Muscle of back (tissue), 13 donors: ENCODE measurements at places on chromosomes 6 and 20. TPM values are rescaled to one million over a fixed set of nuclear protein-coding genes. Genes with fewer than 3 reads are reported as not detected.

GRCh38 chr6:118808793-118809638, 84.9 kb upstream of the ASF1A start:
- no peak for DNase-seq

Gene ELOVL4
- polyA plus RNA-seq = 3.2 TPM

GRCh38 chr20:36720510-36720909, 25.4 kb downstream of the NDRG3 start:
- DNase-seq = no peak

Gene POM121L2
- polyA plus RNA-seq = not detected

GRCh38 chr6:163620670-163621330, 206.3 kb downstream of the QKI start:
- DNase-seq = no peak

Gene BPI
- 1.6 TPM for polyA plus RNA-seq

Gene ZNF337
- polyA plus RNA-seq = 13.0 TPM

- DNase-seq = no peak
Measured at GRCh38 chr6:96687121-96687520, 124.2 kb downstream of the FHL5 start.

Gene ANKEF1
- 1.1 TPM for polyA plus RNA-seq

GRCh38 chr6:159254186-159254585, 85.0 kb downstream of the FNDC1 start:
- no peak for DNase-seq

- DNase-seq = no peak
Measured at GRCh38 chr6:130908188-130908587, 81.0 kb downstream of the SMLR1 start.

- no peak for DNase-seq
Measured at GRCh38 chr20:32017711-32018251, 7.5 kb downstream of the CCM2L start.

Gene CDH4
- polyA plus RNA-seq = 1.1 TPM

DNA sequence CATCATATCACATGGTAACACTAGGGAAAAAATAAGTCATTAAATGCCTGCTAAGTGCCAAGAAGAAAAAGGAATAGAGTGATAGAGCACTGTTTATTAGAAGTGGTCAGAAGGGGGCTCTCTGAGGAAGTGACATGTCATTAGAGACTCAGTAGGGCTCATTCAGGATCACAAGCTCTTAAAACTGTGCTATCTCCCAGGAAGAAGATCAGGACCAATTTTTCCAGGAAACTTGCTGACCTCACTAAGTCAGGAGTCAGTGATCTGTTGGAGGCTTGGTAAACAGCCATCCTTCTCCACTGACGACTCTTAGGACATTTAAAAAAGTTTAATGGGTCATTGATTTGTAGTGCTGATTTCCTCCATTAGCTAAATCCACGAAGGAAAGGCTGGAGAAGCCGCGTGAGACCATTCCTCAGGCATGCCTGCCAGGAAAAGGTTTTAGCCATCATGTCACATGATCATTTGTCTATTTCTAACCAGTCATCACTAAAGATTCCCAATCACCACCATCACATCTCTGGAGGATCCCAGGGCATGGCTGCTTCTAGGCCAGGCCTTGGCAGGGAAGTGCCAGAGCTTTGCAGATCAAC, 5.9 kb upstream of the PTPN1 start:
- no peak for DNase-seq

Gene TMEM200A
- 12.7 TPM for polyA plus RNA-seq

Gene NHLRC1
- 2.8 TPM for polyA plus RNA-seq

DNA sequence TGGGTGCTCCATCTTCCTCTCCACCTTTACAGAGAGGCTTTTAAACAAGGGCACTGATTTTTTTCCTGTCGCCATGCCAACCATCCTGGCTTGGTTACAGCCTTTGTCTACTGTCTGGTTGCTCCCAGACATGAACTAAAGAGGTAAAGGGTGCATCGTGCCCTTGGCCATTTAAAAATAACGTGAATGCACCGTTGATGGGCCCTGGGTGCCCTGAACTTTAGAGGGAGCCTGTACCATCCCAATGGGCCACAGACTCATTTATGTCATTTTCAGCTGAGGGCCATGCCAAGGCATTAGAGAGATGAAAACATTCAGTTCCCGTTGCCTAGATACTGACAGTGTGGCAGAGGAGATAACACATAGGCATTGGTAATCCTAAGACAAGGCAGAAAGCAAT, 23.3 kb downstream of the TMC2 start:
- DNase-seq = no peak

DNA sequence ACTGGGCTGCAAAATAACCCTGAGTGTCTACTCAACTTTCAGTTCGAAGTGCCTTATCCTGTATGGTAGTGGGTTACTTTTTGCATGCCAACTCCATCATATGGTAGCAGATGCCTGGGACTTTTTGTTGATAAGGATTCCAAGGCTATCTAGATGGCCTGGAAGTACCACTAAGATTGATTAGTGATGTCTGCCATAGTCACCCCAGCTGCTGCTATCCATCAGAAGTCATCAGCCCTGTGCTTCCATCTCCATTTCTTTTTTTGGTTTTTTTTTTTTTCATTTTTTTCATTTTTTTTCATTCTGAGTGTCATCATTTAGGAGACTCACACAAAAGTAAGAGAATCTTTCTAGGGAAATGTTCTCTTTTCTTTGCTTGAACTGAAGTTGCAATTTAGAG, 217.4 kb upstream of the PLCB4 start:
- no peak for DNase-seq

Gene AKAP7
- 17.1 TPM for polyA plus RNA-seq

- DNase-seq = peak; percentile 22
Measured at GRCh38 chr6:84581494-84582259, 182.7 kb downstream of the TBX18 start.

DNA sequence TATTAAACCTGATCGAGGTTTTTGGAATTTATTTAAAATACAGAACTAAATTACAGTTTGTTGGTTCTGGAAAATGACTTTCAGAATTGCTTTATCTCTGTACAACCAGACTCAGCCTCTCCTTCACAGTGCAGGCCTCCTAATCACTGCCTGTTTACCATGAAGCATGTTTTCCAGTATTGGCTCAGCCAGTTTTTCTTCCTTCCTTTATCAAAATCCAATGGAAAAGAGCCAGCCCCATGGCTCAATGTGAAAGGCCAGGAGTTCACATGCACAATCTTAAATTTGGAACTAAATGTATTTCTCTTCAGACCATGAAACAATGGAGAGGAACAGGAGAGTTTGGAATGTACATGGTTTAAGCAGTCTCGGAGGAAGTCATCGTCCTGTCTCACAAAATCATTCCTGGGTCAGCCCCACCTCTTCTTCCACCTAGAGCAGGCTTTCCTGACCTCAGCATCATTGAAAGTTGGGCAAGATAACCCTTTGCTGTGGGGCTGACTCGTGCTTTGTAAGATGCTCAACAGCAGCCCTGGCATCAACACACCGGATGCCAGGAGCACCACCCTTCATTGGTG, 680.9 kb upstream of the AGPAT4 start:
- no peak for DNase-seq

- peak; percentile 66 for DNase-seq
Measured at GRCh38 chr6:159378411-159379328, 209.5 kb downstream of the FNDC1 start.

GRCh38 chr6:157505912-157506491, 125.0 kb downstream of the ZDHHC14 start:
- DNase-seq = no peak

- DNase-seq = peak; percentile 23
Measured at GRCh38 chr6:167153521-167153959, 4.2 kb downstream of the GPR31 start.

GRCh38 chr20:1964061-1964460, 29.8 kb downstream of the PDYN start:
- DNase-seq = no peak

Gene TMEM244
- 0.48 TPM for polyA plus RNA-seq

- DNase-seq = no peak
Measured at GRCh38 chr20:31841928-31842327, 3.5 kb downstream of the FOXS1 start.

- DNase-seq = no peak
Measured at GRCh38 chr20:56517211-56517610, 7.3 kb upstream of the FAM209A start.

- DNase-seq = no peak
Measured at GRCh38 chr6:166236596-166236995, 68.9 kb upstream of the TBXT start.

GRCh38 chr6:75643173-75643572, 41.5 kb downstream of the SENP6 start:
- no peak for DNase-seq

DNA sequence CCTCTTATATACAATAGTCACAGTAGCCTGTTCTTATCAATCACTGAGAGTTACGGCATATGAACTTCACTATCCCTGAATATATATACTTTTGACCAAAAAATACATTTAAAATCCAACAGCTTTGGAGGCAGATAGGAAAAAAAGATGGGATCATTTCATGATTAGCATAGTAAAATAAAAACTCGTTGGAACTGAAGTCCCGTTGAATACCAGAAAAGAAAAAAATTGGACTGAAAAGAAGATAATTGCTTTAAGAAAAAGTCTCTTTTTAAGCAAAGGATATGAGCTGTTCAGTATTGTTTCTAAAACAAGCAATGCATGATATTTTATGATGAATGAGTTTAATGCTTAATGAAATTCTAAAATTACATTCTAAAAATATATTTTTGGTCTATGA, 4.4 kb upstream of the FILIP1 start:
- DNase-seq = no peak

- no peak for DNase-seq
Measured at GRCh38 chr6:149137594-149137993, 179.9 kb upstream of the TAB2 start.
